ENCODE measurements at places on chromosomes 11 and 22. TPM values are rescaled to one million over a fixed set of nuclear protein-coding genes. Genes with fewer than 3 reads are reported as not detected.

KCNQ1 gene
- polyA plus RNA-seq, result 10.1 TPM

OR51B2 gene
- not detected for polyA plus RNA-seq

MS4A6E gene
- not detected for polyA plus RNA-seq

MS4A12 gene
- polyA plus RNA-seq, result not detected

VWA5A gene
- 13.7 TPM for polyA plus RNA-seq
